ENCODE measurements at places on chromosomes 5 and 9.

DNA sequence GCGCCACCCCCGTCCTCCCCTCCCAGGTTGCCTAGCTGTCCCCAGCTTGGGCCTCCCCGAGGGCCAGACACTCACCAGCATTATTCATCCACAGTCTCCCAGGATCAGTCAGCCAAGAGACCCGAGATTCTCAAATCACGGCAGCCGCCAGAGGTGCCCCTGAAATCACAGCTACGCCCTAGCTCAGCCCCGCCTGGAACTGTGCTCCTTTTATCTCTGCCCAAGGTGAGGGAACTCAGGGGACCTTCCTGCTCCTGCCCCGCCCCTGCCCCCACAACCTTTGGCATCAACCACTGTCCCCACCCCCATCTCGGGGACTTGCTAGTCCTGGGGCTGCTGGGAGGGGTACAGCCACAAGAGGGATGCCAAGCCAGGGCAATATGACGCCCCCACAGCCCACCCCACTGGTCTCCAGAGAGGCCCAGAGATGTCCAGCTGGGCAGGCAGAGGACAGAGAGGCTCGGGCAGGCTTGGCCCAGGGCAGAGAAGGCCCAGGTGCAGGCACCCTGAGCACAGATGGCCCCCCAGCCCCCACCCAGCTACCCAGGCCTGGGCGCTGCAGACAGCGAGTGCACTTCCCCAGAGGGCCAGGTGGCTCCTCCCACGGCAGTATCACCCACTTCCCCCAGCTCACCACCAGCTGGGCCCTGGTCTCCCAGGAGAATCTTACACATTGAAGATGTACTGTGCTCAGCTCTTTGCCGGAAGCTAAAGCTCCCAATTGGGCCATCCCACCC is at the start of gene FUT7:
Gene FUT7, minus strand, starts transcription at position 185 of the 737 bp plus-strand sequence. Its CDS starts 97 bp downstream, at position 88.
- peaks cover 4% of the 10 kb centered on the region for H3K27me3 ChIP-seq
- H3K4me1 ChIP-seq, result peaks cover 51% of the 10 kb centered on the region
- peak within 1 kb of the TSS; percentile 30 for H3K4me3 ChIP-seq
- no peak within 1 kb of the TSS for H3K27ac ChIP-seq
- H3K36me3 ChIP-seq, result no peaks in the 10 kb centered on the region
- DNase-seq, result no peak

DNA sequence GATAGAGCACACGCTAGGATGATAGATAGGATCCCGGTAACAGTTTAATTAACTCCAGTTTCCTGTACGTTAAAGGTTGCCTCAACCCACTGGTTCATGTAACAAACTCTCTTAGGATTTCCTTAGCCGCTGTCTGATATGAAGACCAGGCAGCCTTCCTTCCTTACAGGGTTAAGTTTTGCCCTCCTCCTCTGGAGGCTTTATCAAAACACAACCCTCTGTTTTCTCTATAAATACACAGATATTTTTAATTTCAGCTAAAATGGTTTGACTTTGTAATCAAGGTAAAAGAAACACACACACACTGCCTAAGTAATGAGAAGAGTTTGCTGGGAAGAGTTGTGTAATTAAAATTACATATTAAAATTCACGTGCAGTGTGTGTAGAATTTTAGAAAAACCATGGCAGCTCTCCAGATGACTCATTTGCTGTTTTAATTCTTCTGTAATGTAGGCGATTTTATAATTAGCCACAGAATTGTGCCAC is 369.8 kb downstream of the CSNK1G3 start:
- H3K4me3 ChIP-seq, result no peak overlapping the region
- DNase-seq, result no peak
- H3K27ac ChIP-seq, result no peak overlapping the region

DNA sequence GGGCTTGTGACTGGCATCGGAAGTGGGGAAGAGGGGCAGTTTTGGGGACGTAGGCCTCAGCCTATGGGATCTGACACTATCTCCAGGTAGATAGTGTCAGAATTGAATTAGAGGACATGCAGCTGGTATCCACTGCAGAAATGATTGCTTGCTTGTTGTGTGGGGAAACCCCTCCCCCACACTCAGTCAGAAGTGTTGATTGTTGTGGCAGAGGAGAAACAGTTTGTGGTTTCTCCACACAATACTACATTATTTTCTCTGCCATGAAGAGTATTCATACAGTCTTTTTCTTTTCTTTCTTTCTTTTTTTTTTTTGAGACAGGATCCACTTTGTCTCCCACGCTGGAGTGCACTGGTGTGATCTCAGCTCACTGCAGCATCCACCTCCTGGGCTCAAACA is 113.9 kb downstream of the ARRDC3 start:
- no peaks in the 10 kb centered on the region for H3K27me3 ChIP-seq
- no peak overlapping the region for H3K4me3 ChIP-seq
- DNase-seq, result no peak
- peaks cover 1% of the 10 kb centered on the region for H3K36me3 ChIP-seq
- peaks cover 23% of the 10 kb centered on the region for H3K4me1 ChIP-seq

- H3K36me3 ChIP-seq, result no peaks in the 10 kb centered on the region
- H3K27ac ChIP-seq, result no peak overlapping the region
- no peak overlapping the region for H3K4me3 ChIP-seq
- peaks cover 2% of the 10 kb centered on the region for H3K27me3 ChIP-seq
Observed at GRCh38 chr9:14393418-14393817, 79.5 kb upstream of the NFIB start.

- H3K27me3 ChIP-seq, result peaks cover 8% of the 10 kb centered on the region
- no peak for DNase-seq
- H3K36me3 ChIP-seq, result no peaks in the 10 kb centered on the region
- no peak overlapping the region for H3K4me3 ChIP-seq
Observed at GRCh38 chr5:66324357-66324756, 180.3 kb downstream of the SREK1 start.

- H3K36me3 ChIP-seq, result peaks cover 5% of the 10 kb centered on the region
- no peaks in the 10 kb centered on the region for H3K27me3 ChIP-seq
- peaks cover 40% of the 10 kb centered on the region for H3K4me1 ChIP-seq
- DNase-seq, result no peak
Observed at GRCh38 chr9:122941582-122942234, 888 bp downstream of the RABGAP1 start.

Measured in activated naive CD8-positive, alpha-beta T cell treated with anti-CD3 and anti-CD28 coated beads, Interleukin-2, amount 50 U/mL, for 24 hours (primary cell).